ENCODE measurements at places on chromosomes 6 and 20.

DNA sequence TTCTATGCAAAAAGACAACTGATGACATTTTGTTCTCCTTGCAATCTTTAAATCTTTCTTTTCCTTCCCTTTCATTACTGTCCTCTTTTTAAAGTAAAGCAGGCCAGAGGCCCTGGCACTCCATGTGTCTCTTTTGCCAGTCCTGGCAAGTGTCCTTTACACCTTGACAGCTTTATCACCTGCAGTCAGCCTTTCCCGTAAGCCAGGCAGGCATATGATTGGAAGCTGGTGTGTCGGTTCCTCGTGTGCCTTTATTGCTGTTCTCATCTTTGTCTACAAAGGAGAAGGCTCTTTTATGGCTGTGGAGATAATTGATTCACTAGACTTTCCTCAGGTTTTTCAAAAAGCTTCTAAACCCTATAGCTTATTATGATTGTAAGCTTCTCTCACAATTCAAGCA lies 162.3 kb upstream of the FBXL4 start:
- no peak for DNase-seq

DNA sequence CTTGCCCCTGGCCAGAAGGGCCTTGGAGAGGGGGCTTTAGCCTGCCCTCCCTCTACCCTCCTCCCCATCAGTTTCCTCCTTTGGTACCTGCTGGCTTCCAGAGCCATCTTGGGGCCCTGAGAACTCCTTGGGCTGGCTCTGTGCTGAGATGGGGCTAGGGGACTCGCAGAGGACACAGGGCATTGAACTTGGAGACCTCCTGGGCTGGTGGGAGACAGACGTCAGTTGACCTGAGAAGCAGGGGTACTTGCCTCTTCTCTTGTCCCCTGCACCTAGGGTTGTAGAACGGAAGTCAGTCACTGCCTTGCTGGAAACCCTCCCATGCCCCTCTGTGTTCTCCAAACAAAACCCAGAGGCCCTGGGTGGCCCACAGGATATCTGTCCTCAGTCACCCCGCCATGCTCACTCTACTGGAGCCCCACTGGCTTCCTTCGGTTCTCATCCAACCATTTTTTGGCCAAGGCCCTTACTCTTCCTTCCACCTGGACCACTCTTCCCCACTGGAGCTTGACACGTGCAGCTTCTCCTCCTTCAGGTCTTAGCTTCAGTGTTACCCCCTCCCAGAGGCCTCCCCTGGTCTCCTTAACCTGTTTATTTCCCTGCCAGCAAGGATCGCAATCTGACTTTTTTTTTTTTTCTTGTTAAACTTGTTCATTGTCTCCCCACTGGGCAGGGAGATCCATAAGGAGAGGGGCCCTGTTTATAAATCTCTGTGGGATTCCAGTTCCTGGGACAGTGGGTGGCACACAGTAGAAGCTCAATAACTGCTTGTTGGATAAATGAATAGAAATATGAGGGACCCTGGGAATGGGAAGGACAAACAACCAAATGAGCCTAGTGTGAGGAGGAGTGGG lies 971 bp downstream of the RBCK1 start:
- no peak for DNase-seq

DNA sequence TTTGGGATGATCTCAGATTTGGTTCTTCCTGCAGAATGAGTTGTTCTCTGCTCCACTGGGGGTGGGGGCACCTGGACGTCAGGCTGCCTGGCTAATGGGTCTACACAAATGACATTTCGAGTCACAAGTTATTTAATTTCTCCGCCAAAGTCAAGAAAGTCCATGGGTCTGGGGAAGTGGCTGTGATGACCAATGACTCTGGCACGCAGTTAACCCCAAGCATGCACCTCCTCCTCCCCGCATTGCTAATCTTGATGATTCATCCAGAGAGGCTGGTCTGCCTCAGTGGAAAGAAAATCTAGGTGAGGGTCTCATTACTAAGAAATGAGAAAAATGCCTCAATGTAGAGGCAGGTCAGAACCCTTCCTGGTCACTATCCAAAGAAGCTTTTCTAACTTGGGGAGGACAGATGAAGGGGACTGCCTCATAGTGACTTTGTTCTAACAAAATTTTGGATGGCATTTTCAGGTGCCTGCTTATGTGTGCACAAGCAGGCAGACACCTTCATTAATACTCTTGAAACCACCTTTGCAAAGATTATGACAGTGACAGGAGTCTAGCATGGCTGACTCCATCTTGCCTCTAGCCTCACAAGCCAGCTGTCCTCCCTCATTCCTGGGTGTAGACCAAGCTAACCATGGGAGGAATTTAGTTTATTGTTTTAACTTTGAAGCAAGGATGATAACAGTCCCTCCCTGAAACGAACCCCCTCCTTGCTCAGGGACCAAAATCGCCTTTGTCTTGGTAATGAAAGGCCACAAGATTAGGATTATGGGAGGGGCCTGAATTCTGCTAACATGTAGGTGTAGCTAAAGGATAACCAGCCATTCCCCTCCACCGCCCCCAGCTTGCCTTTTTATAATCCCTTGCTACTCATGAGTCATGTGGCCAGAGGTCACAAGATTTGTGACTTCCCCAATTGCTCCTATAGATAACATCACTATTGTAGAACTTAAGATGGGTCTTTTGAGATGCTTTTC lies 98.6 kb upstream of the MRPS10 start:
- DNase-seq, result peak; percentile 72

DNA sequence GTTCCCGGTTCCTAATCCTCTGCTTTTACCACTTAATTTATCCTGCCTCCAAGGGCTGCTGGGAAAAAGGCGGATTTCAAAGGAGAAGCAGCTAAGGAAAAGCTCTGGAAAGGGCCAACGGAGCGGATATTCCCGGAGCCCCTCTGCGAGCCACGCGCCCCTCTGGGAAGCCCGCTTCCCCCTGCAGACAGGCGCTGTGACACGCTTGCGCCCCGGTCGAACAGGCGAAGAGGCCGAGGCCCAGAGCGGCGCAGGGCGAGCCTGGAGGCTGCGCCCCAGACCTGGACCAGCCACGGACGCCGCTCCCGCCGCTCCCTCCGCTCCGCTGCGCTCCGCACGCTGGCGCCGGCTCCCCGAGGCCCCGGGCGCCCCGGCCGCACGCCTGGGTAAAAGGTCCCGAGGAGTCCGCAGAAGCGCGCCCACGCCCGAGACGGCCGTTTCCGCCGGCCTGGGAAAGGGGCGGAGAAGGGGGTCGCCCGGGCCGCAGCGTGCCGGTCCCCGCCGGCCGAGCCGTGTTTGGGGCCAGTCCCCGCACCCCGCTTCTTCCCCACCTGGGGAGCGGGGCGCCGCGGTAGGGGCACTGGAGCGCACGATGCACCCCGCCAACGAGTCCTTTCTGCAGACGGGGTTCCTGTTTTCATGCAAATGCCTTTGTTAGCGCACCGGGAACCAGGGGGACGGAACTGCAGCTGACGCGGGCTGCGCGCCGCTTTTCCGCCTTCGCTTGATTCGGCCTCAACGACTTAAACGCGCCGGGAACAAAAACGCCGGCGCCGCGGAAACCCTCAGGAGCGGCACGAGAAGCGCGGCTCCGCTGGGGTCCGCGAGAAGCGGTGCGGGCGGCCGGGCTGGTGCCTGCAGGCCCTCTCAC lies 91.9 kb upstream of the SIRPA start:
- peak; percentile 87 for DNase-seq

DNA sequence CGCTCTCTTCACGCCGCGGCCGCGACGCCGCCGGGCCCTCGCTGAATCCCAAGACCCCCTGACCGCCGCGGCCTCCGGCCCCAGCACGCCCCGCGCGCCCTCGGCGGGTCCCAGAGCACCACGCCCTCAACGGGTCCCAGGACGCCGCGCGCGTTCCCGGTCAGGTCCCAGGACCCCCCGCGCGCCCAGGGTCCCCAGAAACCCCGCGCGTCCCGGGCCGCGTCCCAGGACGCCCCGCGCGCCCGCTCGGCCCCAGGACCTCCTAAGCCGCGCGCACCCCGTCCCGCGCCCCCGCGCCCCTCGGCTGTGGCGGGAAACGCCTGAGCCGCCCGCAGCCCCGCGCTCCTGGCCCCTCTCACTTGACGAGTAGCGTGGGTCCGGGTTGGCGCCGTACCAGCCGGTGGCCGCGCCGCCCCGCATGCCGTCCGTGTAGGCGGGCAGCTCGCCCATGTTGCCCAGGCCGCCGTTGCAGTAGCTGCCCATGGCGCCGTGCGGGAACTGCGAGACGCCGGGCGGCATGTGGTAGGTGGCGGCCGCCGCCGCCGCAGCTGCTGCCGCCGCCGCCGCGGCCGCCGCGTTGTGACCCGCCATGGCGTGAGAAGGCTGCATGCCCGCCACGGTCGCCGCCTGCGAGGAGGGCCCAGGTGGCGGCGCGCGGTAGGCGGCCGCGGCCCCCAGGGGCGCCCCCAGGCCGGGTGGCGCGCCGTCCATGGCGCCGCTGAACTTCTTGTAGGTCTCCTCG lies 556 bp downstream of the NKX2-4 start:
- DNase-seq, result no peak

GRCh38 chr20:64166721-64167615 lies 2.7 kb downstream of the MYT1 start:
- no peak for DNase-seq

DNA sequence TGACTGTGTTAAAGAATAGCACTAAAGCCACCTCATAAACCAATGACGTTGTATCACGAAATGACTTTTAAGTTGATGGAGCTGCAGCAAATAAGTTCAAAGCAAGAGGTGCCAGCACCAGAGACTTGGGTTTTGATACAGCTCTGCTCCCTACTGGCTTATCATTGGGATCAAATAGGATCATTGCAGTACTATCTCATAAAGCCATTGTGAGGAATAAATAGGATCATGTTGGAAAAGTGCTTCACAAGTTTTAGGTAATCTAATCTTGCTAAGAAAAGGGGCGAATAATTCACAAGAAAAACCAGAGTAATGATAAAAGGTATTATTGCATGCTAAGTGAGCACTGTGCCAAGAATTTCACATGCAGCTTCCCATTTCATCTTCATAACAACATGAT lies 10.4 kb upstream of the CEP85L start:
- no peak for DNase-seq
